AG08395 (cell line): ENCODE measurements at places on chromosomes 13 and 19.

DNA sequence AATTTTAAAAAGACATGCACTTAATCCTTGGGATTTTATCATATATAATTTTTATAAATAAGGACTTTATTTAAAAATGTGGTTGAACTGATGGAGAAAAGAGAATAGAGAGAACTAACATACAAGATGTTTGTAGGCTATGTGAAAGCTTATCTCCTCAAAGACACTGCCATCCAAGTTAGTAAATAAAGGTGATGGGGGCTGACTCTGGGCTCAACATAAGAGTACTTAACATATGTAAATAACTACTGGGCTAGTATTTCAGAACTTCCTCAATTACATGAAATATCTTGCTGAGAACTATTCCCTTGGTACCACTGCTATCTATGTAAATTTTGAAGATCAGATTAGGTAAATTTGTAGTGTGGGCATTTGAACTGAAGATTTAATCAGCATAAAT, 1017.3 kb upstream of the PCDH20 start:
- no peak for DNase-seq

- DNase-seq: no peak
Observed at GRCh38 chr13:31014456-31014855, 82.0 kb downstream of the TEX26 start.

DNA sequence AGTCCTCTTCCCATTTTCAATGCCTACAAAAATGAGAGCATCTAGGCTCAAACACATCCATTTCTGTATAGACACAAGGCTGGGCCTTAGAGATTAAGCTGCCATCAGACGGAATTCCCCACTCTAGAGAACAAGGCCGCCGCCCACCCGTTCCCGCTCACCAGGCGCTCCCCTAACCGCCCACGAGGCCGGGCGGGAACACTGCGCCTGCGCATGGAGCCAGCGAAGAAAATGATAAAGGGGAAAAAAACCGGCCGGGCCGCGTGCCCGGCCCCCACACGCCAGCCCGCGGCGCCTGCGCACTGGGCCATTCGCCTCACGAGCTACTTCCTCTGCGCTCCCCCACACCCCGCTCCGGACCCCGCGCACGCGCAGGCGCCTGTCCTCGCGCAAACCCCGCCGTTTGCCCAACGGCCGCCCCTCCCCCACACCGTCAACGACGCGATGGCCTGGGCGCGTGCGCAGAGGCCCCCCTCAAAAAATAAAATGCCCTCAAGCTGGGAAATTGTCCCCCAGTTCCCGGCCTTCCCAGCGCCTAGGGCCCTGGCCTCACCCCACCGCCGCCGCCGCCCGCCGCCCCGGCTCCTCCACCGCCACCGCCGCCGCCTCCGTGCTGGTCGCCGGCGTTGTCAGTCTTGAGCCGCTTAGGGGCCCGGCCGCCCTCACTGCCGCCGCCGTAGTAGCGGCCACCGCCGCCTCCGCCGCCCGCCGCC, 483 bp downstream of the HNRNPL start:
- DNase-seq: peak; percentile 99

DNA sequence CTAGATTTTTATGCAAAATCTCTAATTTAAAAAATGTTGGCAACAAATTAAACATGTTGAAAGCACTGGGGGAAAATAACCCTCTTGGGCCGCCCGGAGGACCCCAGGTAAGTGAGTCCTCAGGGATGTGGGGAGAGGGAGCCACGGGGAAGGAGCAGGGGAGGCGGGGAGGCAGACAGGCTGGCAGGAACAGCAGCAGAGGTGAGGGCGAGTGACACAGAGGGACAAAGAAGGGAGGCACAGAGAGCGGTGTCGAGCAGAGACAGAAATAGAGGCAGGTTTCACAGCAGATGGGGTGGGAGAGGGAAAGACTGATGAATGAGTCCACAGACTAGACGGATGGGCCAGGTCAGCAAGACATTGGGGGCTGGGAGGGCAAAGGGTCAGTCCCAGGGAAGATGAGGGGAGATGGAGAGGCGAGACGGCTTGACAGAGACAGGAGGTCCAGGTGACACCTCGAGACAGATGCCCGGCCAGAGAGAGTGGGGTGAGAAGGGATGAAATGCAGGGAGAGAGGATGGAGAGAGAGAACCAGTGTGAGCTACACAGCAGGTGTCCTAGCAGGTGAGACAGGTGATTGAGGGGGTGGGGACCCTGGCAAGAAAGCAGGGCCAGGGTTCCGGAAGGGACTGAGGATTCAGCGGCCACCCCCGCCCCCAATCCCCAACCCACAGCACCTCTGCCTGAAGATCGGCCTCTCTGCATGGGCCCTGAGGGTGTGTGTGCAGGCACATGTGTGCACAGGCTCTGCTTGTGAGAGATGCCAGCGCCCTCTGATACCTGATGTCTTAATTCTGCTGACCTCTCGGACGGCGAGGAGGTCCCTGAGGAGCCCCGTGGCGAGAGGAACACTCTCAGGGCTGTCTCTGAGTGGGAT, 3.8 kb downstream of the LRRC4B start:
- DNase-seq: no peak

- no peak for DNase-seq
Observed at GRCh38 chr19:30530751-30531150, 158.6 kb downstream of the ZNF536 start.
